ENCODE measurements at places on chromosomes 12 and 14. TPM values are rescaled to one million over a fixed set of nuclear protein-coding genes. Genes with fewer than 3 reads are reported as not detected.

BCAT1 gene
- total RNA-seq: 66.6 TPM

A2M gene
- 182 TPM for total RNA-seq

OR6C2 gene
- total RNA-seq: not detected

MYF5 gene
- total RNA-seq: 4.5 TPM

OR4K17 gene
- total RNA-seq: not detected

ITGA7 gene
- 54.5 TPM for total RNA-seq

CEBPE gene
- not detected for total RNA-seq

OR4K14 gene
- not detected for total RNA-seq

All from camera-type eye (tissue), 1 donor.